Activated naive CD4-positive, alpha-beta T cell treated with anti-CD3 and anti-CD28 coated beads, Interleukin-2, amount 50 U/mL, for 16 hours (primary cell): ENCODE measurements at places on chromosomes 16 and 17.
A peak's percentile ranks its signal among the peaks of the same experiment; 100 is the strongest.

DNA sequence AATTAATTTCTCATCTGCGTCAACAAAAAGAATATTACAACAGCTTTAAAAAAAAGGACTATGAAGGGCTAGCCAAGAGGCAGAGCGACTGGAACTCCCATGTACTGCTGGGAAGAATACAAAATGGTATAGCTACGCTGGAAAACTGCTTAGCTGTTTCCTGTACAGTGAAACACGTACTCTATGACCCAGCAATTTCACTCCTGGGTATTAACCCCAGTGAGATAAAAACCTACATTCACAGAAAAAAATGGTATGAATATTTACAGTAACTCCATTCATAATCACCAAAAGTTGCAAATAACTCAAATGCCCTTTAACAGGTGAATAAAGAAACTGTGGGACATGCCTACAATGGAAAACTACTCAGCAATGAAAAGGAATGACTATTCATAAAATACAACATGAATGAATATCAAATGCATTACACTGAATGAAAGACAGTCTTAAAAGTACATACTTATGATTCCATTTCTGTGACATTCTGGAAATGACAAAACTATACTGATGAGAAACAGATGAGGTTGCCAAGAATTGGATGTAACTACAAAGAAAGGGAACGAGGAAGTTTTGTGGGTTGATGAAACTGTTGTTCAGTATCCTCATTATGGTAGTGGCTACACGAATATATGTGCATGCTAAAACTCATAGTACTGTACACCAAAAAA, 27.6 kb downstream of the CMTM4 start:
- DNase-seq, result no peak

GRCh38 chr17:69367298-69367697, 40.4 kb upstream of the ABCA5 start:
- no peak for DNase-seq

GRCh38 chr17:60249290-60249826, 99.6 kb downstream of the CA4 start:
- no peak for DNase-seq

- DNase-seq, result no peak
Observed at GRCh38 chr17:70137451-70138230, 31.7 kb upstream of the KCNJ2 start.

- no peak for DNase-seq
Observed at GRCh38 chr17:74145756-74146155, 57.7 kb upstream of the RPL38 start.

DNA sequence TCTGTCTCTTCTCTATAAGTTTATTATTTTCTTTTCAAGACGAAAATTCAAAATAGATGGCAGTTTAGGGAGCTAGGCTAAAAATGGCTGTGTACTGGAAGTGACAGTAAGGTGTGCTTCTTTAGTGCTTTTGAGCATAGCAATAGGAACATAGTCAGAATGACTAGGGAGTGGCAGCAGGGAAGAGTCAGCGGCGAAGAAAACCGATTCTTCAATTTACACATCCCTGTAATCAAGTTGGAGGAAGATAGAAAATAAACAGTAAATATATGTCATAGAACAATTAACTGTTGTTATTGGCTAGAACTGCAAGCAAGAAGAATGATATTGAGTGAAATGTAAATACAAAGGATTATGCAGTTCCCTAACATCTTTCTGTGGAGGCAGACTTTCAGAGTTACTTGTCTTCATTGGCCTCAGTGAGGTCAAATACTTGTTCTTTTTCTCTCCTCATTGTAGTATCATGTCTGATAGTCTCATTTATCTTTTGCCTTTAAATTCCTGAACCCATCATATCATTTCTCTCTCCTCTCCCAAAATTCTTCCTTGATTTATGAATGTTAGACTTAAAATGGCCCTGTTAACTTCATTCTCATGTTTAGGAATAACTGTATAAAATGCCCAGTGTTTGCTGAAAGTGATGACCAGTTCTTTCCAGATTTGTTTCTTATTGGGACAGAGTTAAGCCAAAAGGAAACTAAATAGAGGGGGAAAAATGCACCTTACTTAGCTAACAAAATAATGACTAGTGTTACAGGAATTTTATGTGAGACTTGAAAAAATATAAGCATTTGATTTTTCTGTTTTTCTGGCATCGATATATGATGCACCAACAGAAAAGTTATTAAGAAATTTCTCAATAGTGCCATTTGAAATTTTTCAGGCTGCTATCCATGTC, 211.4 kb downstream of the BCAS3 start:
- DNase-seq, result no peak

- no peak for DNase-seq
Observed at GRCh38 chr16:56362057-56362655, 63.2 kb downstream of the AMFR start.

DNA sequence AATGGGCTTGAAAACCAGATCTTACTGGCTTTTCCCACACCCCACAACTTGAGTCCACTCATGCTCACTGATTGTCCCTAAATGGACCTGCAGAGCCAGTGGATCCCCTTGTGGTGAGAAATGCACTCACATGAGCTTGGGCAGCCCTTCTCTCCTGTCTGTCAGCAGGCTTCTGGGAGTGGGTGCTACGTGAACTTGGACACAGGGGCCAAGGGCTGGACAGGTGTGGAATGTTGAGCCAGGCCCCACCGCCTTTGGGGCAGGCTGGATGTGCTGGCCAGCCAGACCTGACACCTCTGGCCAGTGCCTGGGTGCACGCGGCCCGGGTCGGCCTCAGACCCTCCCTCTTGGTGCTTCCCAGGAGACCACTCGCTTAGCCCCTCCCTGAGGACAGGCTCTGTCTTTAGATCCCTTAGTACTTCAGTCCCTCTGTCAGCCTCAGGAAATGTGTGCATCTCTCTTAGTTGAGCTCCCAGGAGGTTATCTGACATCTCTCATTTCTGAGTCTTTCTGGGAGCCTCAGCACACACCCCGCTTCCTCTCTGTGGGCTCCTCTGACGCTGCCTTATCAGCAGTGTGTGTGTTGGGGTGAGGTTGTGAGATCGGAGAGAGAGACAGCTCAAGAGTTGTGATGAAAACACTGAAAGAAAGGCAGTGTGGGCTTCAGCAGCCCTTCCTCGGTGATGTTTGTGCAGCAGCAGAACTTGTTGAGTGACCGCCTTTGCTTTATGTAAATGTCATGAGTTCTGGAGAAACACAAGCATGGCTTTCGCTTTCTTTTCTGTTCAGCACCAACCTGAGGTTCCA, 117.0 kb downstream of the RAB11FIP4 start:
- peak; percentile 50 for DNase-seq

DNA sequence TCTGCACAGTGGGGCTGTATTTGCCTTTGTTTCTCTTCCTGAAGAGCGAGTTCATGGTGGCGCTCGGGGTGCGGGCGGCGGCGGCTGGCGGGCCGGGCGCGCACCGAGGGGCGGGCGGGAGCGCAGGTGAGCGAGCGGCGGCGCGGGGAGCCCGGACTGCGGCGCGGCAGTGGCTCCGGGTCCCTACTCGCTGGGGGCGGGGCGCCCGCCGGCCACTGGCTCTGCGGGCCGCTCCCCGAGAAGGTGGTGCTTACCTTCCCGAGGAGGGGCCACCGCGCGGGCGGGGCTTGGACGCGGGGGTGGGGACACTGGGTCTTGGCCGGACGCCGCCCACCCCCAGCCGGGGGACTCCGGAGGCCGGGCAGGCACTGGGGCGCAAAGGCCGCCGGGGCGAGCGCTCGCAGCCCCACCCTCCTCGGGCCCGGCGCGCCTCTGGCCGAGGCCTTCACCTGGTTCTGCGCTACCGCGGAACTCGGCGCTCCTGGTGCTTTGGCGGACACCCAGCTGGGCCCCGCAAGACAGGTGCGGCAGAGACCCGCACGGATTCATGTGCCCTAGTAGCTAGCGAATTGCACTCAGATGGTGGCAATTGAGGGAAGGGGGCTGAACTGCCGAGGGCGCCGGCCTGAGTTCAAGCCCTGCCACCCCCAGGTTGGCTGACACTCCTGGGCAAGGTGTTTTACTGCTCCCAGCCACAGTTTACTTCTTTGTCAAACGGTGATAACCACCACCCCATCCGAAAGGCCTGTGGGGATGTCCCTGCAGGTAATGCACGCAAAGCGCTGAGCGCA, at the start of gene PPL:
TSS of gene PPL (minus strand) at position 158 of the 791 bp plus-strand sequence. CDS start at position 55, 103 bp downstream.
- no peak for DNase-seq

GRCh38 chr17:66260275-66260674, 31.1 kb upstream of the APOH start:
- DNase-seq, result no peak

DNA sequence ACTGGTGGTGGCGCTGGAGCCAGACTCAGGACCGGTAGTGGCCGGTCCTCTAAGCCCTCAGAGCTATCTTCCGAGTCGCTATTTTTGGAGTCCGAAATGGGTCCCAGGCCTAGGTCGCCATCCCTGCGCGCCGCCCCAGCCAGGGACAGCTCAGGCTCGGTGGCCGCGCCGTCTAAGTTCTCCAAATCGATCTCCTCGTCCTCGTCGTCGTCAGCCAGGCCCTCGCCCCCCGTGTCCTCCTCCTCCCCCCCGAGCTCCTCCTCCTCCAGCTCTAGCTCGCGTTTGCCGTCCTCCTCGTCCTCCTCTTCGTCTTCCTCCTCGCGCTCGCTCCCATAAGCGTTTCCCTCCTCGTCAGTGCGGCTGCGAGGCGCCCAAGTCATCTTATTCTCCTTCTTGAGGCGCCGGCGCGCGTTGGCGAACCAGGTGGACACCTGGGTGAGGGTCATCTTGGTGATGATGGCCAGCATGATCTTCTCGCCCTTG, 1.6 kb downstream of the IRX3 start:
- DNase-seq, result no peak

GRCh38 chr16:81861915-81862314, 82.8 kb downstream of the PLCG2 start:
- no peak for DNase-seq

GRCh38 chr17:19347323-19348080, 15.0 kb downstream of the B9D1 start:
- no peak for DNase-seq

GRCh38 chr17:55272711-55273578, 8.2 kb downstream of the HLF start:
- DNase-seq, result no peak

- DNase-seq, result no peak
Observed at GRCh38 chr17:38609280-38610031, 3.7 kb upstream of the SRCIN1 start.

DNA sequence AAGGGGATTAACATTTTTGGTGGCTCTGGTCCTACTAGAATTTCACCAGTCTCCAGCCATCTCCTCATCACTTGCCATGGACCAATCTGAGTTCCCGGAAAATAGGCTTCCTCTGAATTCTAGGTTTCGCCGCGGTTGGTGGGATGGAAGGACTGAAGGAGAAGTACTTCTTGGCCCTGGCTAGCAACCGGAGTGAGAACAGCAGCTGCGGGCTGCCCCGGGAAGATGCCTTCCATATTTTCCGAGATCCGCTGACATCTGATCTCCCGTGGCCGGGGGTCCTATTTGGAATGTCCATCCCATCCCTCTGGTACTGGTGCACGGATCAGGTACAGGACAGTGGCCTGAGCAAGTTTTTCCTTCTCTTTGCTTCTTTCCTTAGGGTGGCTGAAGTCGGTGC, 45.0 kb downstream of the SLC5A11 start:
- DNase-seq, result no peak

GRCh38 chr17:6323626-6324356, 111.1 kb downstream of the AIPL1 start:
- no peak for DNase-seq

GRCh38 chr17:2874189-2874686, 78.0 kb downstream of the RAP1GAP2 start:
- DNase-seq, result no peak

- no peak for DNase-seq
Observed at GRCh38 chr17:78304549-78305037, 55.3 kb downstream of the SOCS3 start.

- no peak for DNase-seq
Observed at GRCh38 chr17:43817826-43818225, 15.1 kb downstream of the MPP3 start.

GRCh38 chr17:55673743-55674506, 48.7 kb downstream of the TMEM100 start:
- no peak for DNase-seq

GRCh38 chr17:4913994-4914393, 11.1 kb upstream of the CHRNE start:
- DNase-seq, result no peak

DNA sequence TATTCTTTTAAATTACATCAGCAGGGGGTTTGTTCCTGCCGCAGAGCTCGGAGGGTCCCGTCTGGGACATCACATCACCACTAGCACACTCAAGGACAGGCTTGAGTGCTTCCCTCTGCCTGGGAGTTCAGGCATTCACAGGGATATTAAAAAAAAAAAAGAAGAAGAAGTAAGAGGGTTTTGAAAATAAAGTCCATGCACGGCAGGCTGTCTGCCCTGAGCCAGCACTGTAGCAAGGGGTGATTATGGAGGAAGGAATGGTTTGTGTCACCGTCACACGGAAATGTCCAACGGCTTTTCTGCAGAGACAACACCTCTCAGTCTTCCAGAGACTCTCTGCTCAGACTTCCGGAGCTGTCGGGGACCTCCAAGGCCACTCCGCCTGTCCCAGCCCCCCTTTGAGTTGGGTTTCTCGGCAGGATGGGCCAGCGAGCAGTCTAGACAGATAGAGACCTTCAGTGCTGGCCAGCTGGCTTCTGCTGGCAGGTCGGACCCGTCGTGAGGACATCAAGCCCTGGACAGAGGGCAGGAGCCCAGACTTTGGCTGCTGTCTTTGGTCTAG, 33.6 kb downstream of the MEOX1 start:
- DNase-seq, result no peak

DNA sequence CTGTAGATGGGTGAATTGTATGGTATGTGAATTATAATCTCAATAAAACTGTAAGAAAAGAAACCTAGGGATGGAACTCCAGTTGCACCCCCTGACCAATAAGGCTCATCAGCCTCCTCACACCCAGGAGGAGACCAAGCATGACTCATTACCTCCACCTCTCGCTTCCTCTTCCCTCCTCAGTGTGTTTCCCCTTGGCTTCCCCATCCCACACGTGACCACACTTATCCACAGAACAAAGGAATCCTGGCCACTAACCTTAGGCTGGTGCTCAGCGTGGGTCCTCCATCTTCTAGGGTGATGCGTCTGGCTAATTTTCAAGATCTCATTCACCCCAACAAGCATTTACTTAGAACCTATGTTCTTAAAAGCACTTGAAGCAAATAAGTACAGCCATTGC, 36.2 kb upstream of the MAP3K14 start:
- DNase-seq, result no peak

GRCh38 chr17:82807101-82807500, 32.7 kb downstream of the ZNF750 start:
- no peak for DNase-seq

DNA sequence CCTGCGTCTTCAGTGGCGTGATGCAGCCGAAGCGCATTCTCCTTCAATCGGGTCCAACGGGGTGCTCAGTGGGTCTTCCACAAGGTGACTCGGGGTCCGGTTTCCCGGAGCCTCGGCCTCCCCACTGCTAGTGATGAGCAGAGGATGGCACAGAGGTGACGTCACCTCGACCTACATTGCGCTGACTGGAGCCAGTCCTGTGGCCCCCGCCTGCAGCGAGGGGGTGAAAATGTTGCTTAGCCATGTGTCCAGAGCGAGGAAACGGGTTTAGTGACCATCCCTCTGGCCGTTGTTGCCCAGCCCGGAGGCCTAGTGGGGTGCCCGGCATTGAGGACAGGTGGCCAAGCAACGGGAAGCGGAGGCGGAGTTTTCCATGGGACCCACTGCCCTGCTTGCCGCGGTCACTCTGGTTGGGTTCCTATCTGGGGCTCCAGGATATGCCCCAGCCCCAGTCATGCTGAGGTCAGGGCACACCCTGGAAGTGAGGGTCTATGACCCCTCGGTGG, 190.6 kb upstream of the CIBAR2 start:
- no peak for DNase-seq

GRCh38 chr16:79076047-79076767, 524.3 kb downstream of the MAF start:
- DNase-seq, result no peak

- DNase-seq, result no peak
Observed at GRCh38 chr17:40097931-40098845, 2.2 kb downstream of the NR1D1 start.
